ENCODE measurements at places on chromosomes 4 and X.

DNA sequence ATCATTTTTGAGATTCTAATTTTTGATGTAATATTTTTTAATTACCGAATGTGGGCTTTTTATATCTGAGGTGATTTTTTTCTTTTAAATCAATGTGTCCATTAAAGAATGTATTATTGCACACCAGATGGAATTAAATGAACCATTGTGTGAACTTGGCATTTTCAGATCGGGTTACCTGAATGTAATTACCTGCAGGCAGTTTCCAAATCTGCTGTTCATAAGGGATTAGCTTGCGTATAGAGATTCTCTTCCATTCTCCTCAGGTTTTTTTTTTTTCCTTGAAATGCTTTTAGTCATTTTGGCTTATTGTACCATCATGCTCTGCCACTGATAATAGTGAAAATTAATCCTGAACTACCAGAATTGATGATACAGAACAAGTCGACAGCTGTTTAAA is 511.5 kb upstream of the ATOH1 start:
- no peak for DNase-seq

DNA sequence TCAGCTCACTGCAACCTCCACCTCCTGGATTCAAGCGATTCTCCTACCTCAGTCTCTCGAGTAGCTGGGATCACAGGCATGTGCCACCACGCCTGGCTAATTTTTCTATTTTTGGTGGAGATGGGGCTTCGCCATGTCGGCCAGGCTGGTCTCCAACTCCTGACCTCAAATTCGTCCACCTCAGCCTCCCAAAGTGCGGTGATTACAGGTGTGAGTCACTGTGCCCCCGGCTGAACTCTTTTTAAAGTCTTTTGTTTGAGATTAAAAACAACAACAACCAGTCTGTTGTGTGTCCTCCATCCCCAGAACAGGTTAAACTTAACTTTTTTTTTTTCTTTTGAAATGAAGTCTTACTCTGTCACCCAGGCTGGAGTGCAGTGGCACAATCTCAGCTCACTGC is 36.3 kb upstream of the RBPJ start:
- DNase-seq = no peak

DNA sequence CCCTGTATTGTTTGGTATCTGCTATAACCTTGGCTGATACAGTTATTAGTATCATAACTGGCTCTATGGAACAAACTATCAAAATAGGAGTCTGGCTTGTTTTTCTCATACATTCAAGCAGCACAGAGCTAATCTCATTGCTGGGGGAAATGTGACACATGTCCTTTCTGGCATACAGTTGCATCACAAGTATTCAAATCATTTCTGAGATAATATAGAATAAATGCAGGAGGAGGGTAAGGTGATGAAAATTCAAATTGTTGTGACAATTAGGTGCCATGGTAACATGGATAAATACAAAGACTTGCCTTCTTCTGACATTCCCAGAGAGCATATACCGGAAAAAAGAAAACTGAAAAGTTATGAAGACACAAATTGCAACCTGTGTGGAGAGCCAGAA is 2706.8 kb downstream of the ARAP2 start:
- no peak for DNase-seq

DNA sequence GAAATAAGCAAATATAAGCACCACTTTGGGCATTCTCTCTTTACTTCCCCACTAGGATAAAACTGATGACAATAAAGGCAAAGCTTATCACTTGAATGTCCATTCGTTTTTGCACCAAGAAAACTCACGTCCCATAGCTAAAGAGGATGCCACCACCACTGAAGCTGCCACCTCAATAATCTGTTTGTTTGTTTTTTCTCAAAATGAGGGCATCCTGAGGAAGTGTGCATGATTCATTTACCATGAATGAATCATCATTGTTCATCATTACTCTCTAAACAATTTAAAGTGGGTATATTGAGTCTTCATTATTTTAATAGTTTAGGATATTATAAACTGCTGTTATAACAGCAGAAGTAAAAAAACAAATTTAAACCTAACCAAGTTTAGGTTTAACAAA is 168.2 kb downstream of the DCTD start:
- no peak for DNase-seq

DNA sequence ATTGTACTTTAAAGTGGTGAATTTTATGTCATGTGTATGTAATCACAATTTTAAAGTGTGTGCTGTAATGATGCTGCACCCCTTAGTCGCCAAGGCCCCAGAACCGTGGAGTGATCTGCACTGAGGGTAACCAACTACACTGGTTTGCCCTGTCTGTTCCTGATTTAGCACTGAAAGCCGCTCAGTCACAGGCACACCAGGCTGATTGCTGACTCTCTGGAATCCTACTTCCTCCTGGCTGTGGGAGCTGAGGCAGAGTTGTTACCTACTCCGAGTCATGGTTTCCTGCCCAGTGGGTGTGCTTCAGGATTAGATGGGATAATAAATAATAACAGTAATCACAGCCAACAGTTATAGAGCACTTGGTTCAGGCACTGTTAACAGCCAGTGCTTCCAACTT is 645.4 kb downstream of the BCOR start:
- DNase-seq = no peak

- no peak for DNase-seq
Measured at GRCh38 chr4:171717231-171717741, 95.9 kb upstream of the GALNTL6 start.

GRCh38 chrX:17554914-17555313 is 179.9 kb downstream of the NHS start:
- DNase-seq = no peak

All from NCI-H510A (cell line).